ENCODE measurements at places on chromosomes 6 and 20. TPM values are rescaled to one million over a fixed set of nuclear protein-coding genes. Genes with fewer than 3 reads are reported as not detected.
A peak's percentile ranks its signal among the peaks of the same experiment; 100 is the strongest.

The GJA1 gene
- 70.7 TPM for total RNA-seq

The SLC22A2 gene
- total RNA-seq, result not detected

The PDYN gene
- not detected for total RNA-seq

The HLA-DPA1 gene
- total RNA-seq, result not detected

The LINC00237 gene
- total RNA-seq, result not detected

The PLCB1 gene
- 0.41 TPM for total RNA-seq

The HLA-DQB1 gene
- total RNA-seq, result 1.7 TPM

The TMC2 gene
- total RNA-seq, result not detected

The SYNDIG1 gene
- not detected for total RNA-seq

The BPIFB4 gene
- not detected for total RNA-seq

The SRC gene
- total RNA-seq, result 36.6 TPM

The FKBP1C gene
- 3.1 TPM for total RNA-seq

- DNase-seq, result no peak
Observed at GRCh38 chr20:45459606-45460005, 9.9 kb upstream of the WFDC2 start.

DNA sequence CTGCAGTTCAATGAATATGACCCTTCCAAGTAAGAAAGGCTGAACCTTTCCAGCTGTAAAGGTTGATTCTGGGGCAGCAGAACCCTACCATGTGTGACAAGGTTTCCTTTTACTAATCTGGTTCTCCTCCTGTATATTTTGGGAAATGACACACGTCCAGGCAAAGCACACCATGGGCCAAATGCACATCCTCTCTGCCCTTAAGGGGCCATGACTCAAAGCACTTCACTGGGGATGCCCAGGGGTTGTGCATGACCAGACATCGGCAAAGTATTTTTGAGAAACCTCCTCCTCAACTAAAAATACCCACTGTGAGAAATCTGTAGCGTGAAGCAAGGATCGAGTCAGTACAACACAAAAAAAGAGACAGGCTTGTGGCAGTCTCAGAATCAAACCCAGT is 174.7 kb downstream of the BACH2 start:
- peak; percentile 90 for DNase-seq

DNA sequence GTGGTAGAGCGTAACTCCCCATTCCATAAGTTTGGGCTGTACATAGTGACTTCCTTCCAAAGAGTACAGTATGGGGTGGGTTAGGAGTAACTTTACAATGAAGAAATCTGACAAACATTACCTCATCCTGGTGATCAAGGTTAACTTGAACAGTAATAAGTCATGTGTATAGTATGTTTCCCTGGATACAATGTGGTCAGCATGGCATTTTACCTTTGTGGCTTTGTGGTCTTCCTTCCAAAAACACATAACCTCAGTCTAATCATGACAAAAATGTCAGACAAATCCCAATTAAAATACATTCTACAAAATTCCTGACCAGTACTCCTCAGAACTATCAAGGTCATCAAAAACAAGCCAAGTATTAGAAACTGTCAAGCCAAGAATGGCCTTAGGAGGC is 225.1 kb downstream of the UBE3D start:
- DNase-seq, result no peak

DNA sequence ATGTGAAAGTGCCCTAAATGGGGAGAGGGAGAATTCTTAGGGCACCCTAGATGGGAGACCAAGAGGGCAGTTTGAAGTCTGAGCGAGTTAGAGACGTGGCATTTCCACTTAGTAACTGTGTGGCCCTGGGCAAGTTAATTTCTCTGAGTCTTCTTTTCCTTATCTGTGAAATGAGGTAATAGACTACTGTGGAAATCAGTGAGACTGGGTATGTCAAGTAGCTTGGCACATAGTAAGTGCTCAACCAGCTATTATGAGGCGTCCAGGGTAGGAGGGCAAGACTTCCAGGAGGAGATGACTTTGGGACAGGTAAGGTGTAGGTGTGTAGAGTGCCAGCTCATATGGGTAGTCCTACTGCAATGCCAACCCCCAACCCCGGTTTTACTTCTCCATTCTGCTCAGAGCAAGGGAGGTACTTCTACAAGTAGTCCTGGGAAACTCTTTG is 770 bp downstream of the KIF3B start:
- no peak for DNase-seq

DNA sequence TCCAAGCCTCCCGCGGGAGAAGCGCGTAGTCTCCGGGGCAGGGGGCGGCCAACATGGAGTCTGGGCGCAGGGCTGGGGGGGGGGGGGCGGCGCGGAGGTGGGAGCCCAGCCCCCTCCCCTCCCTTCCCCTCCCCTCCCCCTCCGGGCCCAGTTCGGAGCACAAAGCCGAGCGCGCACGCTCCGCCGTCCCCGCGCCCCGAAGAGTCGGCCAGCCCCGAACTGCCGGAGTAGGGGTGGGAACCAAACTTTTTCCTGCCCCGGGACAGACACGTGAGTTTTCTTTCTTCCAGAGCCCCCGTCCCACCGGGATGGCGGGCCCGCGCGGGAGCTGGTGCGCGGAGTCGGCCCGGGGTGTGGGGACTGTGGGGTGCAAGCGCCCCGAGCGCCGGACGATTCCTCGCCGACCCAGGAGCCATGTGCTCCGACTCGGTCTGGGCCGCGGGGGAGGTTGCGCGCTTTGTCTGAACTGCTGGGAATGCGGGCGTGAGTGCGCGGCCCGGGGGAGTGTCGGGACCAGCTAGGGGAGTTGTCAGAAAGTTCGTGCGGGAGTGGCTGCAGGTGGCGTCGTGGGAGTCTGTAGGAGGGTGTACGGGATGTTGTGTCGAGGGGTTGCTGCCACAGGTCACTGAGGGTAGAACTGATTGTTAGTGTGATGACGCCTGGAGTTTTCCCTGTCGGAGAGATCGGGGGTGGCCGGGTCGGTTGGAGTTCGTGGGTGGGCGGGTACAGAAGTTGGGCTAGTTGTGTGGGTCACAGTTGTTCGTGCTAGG is 1.2 kb downstream of the TGIF2 start:
- peak; percentile 18 for DNase-seq

- DNase-seq, result no peak
Observed at GRCh38 chr6:36120018-36120417, 10.3 kb upstream of the MAPK13 start.

DNA sequence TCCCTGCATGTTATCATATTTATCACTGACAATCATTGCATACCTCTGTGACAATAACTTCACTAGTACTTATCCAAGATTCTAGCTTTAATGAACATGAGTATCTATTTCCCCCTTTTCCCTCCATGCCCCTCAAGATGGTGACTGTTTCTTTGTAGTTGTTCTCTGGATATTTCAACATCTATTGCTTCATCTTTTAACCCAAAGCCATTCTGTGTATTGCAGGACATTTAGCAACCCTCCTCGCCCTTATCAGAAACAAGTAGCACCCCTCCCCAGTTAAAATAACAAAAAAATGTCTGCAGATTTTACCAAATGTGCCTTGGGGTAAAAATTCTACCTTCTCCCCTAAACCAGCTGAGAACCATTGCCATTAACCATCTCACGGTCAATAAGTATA is 979.8 kb upstream of the MANEA start:
- DNase-seq, result no peak

- no peak for DNase-seq
Observed at GRCh38 chr6:119337762-119338161, 11.8 kb downstream of the MAN1A1 start.

DNA sequence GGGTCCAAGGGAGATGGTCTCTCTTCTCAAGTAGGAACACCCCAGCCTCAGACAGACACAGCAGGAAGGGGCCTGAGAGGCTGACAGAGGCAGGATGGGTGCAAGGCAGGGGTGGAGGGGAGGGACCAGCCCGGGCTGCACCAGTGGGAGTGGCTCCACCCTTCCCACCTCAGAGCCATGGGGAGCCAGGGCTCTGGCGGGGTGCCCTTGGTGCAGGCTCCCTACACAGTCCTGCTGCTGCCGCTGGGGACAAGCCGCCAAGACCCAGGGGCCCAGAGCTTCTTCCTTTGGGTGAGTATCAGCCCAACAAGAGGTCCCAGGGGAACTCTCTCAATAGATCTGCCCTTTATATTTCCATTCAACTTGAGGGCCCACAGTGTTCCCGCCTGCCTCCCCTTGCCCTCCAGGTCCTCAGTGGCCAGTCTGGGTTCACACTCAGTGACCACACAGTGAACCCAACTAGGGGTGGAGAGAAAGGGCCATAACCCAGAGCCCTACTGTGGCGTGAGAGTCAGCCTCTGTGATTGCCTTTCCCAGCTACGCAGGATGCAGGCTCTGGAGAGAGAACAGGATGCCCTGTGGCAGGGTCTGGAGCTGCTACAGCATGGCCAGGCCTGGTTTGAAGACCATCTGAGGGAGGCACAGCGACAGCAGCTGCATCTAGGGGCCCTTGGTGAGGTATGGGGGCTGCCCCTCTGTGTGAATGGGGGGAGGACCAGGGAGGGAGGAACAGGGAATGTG is 592 bp downstream of the SAPCD1 start:
- no peak for DNase-seq

DNA sequence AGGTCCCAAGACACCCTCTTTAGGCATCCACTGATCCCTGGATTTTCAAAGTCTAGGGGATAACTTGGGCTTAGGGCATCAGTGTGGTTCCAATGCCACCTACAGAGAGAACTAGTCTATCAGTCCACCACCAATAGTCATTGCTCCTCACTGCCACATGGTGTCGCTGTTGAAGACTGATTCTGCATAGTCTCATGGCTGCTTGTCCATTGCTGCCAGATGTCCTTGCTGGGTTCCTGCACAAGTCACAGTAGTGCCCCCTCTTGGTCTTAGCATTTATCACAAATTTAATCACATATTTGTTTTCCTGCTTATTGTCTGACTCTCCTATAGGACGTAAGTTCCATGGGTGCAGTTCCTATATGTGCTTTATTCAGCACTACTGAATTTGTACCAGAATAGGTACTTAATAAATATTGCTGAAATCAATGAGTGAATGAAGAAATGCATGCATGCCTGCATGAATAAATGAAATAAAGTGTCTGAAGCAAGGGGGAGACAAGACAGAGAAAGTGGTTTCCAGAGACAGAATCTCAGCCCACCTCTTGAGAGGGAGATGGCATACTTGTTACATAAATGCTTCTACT is 45.9 kb upstream of the RALY start:
- no peak for DNase-seq

GRCh38 chr6:137240168-137240567 is 21.0 kb upstream of the IFNGR1 start:
- DNase-seq, result peak; percentile 90

- peak; percentile 75 for DNase-seq
Observed at GRCh38 chr6:153956808-153957207, 82.2 kb upstream of the OPRM1 start.

DNA sequence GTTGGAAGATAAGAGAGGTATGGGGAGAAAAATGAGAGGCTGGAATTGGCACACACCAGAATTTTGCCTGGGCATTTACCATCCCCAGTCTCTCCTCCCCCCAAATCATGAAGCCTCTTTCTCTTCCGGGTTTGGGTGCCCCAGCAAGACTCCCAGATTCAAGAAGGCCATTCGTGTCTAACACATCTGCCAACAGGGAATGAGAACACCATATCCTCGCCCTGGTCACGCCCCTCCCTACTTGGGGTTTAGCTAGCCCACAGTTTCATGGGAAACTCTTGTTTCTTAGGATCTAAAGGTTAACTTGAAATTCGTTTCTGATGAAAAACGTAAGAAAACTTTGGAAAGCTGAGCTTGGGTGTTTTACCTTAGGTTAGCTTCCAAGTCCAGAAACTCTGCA is 105.5 kb upstream of the TMEM170B start:
- DNase-seq, result no peak

- DNase-seq, result no peak
Observed at GRCh38 chr6:118935978-118936703, 1.2 kb upstream of the MCM9 start.

DNA sequence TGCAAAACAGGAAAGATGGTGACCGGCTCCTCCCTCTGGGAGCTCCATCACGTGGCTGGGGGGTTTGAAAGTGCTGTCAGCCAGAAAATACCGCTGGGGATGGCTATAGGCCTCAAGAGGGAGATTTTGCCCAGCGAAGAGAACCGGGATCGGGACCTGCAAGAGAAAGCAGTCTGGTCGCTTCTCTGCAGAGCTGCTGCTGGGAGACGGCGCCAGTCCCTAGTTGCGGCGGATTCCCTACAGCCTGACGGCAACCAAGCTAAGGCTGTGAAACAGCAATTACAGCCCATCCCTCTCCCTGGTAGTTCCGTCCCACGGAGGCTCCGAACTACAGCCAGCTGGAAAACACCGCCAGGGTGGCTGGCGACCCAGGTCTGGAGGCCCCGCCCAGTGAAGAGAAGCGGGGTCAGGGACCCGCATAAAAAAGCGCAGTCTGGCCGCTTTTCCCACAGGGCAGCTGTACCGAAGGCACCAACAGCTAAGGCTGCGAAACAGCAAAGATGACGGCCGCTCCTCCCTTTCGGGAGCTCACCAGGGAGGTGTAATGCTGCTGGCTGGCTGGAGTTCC is 238.1 kb upstream of the IRAK1BP1 start:
- DNase-seq, result no peak

DNA sequence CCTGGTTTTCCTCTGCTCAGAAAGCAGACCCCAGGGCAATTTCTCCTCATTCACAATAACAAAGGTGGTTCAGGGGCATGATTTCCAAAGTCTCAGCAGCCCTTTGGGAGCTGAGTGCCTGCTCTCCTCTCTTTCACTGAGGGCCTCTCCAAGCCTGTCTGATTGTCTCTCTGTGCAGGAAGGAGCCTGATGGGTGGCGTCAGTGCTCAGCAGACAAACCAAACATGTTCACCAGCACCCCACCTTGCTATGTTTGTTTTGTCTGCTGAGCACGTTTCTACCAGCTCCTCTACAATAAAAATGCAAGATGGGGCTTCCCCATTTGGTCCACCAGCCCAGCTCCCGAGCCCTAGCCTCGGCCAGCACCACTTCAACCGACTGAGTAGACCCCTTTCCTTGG is 25.4 kb upstream of the TCP11 start:
- DNase-seq, result no peak

GRCh38 chr20:1323830-1324597 is 4.9 kb downstream of the SDCBP2 start:
- DNase-seq, result no peak

DNA sequence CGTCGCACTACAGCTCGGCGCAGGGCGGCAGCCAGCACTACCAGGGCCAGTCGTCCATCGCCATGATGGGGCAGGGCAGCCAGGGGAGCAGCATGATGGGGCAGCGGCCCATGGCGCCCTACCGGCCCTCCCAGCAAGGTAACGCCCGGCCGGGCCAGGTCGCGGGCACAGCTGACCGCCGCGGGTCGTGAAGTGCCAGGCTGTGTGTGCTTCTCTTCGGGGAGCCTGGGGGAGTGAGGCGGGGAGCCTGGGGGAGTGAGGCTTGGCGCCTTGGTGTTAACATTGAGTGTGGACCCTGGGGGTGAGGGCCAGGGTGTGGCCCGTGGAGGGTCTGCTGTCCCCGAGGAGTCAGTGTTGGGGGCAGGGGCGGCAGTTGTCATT is 19.4 kb upstream of the MTG2 start:
- DNase-seq, result no peak

GRCh38 chr6:37099442-37099841 is 70.5 kb upstream of the PIM1 start:
- peak; percentile 14 for DNase-seq

- no peak for DNase-seq
Observed at GRCh38 chr20:36777167-36777566, 3.6 kb upstream of the DSN1 start.

- DNase-seq, result no peak
Observed at GRCh38 chr6:152973916-152974315, 8.9 kb downstream of the FBXO5 start.
